Tongue (tissue), 3 donors: ENCODE measurements at places on chromosomes 5 and 9.

- DNase-seq, result no peak
Measured at GRCh38 chr9:100340224-100340623, 12.5 kb downstream of the TEX10 start.

- no peak for DNase-seq
Measured at GRCh38 chr5:81265101-81265500, 32.0 kb downstream of the CKMT2 start.

- no peak for DNase-seq
Measured at GRCh38 chr5:1291611-1292080, 3.2 kb downstream of the TERT start.

DNA sequence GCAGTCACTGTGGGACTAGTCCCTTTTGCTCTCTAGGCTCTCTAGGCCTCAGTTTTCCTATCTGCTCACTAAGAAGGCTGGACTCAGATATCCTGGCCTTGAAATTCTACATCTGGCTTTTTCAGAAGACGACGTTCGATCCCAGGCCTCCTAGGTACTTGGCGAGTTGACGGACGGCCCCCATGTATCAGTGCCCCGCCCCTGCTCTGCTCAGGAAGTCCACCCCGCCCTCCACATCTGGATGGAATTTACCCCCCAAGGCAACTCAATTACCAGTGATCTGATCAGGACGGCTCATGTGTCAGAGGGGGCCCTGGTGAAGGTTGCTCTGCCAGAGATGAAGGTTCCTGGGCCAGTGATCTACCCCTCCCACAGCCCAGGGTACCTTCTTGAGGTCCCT, 44.1 kb upstream of the SYNPO start:
- DNase-seq, result no peak

GRCh38 chr9:27311184-27311583, 14.2 kb upstream of the EQTN start:
- DNase-seq, result no peak

DNA sequence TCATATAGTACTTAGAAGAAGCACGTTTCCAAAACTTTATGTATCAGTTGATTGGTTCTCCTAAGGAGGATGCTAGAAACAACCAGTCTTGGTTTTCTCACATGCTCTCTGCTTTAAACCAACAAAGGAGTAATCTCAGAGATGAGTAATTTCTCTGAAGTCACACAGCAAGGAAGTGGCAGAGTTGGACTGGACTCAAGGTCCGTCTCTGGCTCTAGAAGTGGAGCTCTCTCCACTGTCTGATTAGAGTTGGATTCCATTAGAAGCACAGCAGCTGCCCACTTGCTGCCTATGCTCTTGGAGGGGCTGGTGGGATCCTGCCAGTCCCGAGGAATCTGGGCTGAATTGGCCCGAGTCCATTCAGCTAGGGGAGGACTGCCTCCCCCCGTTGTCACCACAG, 21.0 kb downstream of the RALGPS1 start:
- no peak for DNase-seq

DNA sequence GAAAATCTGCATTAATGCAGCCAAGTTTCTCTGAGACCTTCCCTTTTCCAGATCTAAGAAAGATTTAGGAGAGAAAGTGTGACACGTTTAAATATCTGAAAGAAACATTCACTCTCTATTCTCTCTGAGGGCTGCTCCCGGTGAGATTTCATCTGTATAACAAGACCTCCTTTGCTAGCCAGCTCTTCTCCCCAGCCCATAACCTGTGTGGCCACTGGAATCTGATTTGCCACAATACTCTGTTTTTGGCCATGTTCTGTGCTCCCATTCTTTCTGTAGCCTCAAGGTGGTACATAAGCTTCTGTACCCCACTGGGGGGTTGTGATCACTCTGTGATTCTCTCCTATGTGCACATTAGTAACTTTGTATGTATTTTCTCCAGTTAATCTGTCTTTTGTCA, 291.0 kb upstream of the SEMA6A start:
- no peak for DNase-seq

- DNase-seq, result no peak
Measured at GRCh38 chr5:180009581-180009980, 62.0 kb downstream of the RNF130 start.

GRCh38 chr5:180639741-180640610, 9.4 kb downstream of the FLT4 start:
- no peak for DNase-seq

GRCh38 chr9:86828631-86829030, 118.7 kb downstream of the GAS1 start:
- DNase-seq, result no peak

- DNase-seq, result no peak
Measured at GRCh38 chr5:9781890-9782289, 151.7 kb upstream of the TAS2R1 start.

DNA sequence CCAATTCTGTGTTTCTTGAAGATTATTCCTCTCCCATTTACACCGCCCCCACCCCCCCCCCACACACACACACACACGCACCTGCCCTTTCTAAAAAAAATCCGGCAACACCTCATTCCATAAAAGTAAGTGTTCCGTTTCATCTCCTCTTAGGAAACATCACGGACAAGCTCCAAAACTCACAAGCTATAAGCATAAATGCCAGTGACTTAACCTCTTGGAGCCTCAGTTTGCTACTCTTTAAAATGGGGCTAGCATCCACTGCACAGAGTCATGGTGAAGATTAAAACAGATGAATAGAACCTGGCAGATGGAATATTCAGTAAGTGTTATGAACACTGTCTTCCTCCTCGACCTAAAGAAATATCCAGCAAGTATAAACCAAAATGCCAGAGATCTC, 70.5 kb downstream of the PCDH1 start:
- DNase-seq, result no peak
